ENCODE measurements at places on chromosomes 7 and 10. TPM values are rescaled to one million over a fixed set of nuclear protein-coding genes. Genes with fewer than 3 reads are reported as not detected.

GRCh38 chr10:111493024-111493625 lies 416.3 kb downstream of the ADRA2A start:
- peaks cover 2% of the 10 kb centered on the region for H3K27me3 ChIP-seq
- no peaks in the 10 kb centered on the region for H3K4me1 ChIP-seq
- DNase-seq: no peak
- H3K36me3 ChIP-seq: no peaks in the 10 kb centered on the region
- no peak overlapping the region for H3K27ac ChIP-seq
- no peak overlapping the region for H3K4me3 ChIP-seq

GRCh38 chr10:27746397-27747095 lies 927 bp upstream of the MKX start:
- DNase-seq: peak; percentile 19
- H3K4me3 ChIP-seq: peak overlapping the region; percentile 17
- H3K27ac ChIP-seq: no peak overlapping the region
- no peaks in the 10 kb centered on the region for H3K36me3 ChIP-seq
- H3K4me1 ChIP-seq: peaks cover 37% of the 10 kb centered on the region

- no peak for DNase-seq
- H3K36me3 ChIP-seq: no peaks in the 10 kb centered on the region
- no peaks in the 10 kb centered on the region for H3K4me1 ChIP-seq
Measured at GRCh38 chr10:123517426-123517825, 148.7 kb upstream of the GPR26 start.

- no peaks in the 10 kb centered on the region for H3K36me3 ChIP-seq
- H3K27ac ChIP-seq: no peak overlapping the region
- DNase-seq: no peak
- H3K27me3 ChIP-seq: peaks cover 8% of the 10 kb centered on the region
Measured at GRCh38 chr10:34655286-34656170, 159.6 kb downstream of the PARD3 start.

DNA sequence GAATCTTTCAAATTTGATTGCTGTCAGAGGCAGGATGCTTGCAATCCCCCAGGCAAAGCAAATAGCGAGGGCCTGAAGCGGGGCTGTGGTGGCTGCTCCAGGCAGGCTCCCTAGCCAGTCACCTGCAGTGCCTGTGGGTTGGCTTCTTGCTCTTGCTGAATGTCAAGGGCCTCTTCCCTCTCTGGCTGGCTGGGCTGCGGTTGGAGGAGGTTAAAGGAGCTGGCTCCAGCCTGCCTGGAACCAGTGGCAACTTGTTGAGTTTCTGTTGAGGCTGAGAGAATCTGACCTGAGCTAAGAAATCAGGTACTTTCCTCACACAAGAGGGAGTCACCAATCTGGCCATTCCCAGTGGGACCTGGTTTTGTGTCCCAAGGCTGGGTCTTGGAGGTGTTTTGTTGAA lies 134.7 kb downstream of the TMEM178B start:
- no peak overlapping the region for H3K4me3 ChIP-seq
- H3K27me3 ChIP-seq: peaks cover 12% of the 10 kb centered on the region
- no peaks in the 10 kb centered on the region for H3K4me1 ChIP-seq

- no peak overlapping the region for H3K4me3 ChIP-seq
- no peaks in the 10 kb centered on the region for H3K4me1 ChIP-seq
- peaks cover 2% of the 10 kb centered on the region for H3K36me3 ChIP-seq
- H3K27me3 ChIP-seq: no peaks in the 10 kb centered on the region
- H3K27ac ChIP-seq: no peak overlapping the region
Measured at GRCh38 chr10:129552119-129552518, 85.1 kb downstream of the MGMT start.

DNA sequence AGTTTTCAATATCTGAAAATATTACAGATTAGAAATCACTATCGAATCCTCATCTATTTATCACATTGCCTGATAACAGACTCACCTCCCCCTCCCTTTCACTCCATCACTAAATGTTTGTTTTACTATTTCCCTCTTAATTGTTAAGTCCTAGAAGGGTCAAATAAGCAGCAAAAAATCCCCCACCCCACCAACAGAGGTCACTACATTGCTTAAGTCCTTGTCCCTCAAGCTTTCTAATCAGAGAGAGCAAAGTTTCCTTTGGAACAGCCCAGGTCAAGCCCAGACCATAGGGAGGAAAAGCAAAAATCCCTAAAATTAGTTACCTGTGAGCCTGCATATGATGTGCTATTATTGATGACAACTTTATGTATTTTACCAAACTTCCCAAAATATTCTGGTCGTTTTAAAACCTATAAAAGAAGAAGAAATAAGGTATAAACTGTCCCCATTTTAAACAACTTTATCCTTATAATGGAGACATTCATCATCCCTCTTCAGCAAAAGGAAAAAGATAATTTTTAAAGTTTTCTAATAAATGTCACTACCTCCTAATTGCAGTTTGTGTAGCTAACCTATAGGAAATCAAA lies 95.0 kb downstream of the CNOT4 start:
- H3K4me1 ChIP-seq: no peaks in the 10 kb centered on the region
- no peak for DNase-seq
- no peaks in the 10 kb centered on the region for H3K27me3 ChIP-seq
- H3K4me3 ChIP-seq: no peak overlapping the region
- no peak overlapping the region for H3K27ac ChIP-seq
- peaks cover 3% of the 10 kb centered on the region for H3K36me3 ChIP-seq

- peaks cover 4% of the 10 kb centered on the region for H3K4me1 ChIP-seq
- DNase-seq: no peak
- no peaks in the 10 kb centered on the region for H3K27me3 ChIP-seq
- no peak overlapping the region for H3K4me3 ChIP-seq
Measured at GRCh38 chr7:102073931-102074880, 212.5 kb upstream of the SH2B2 start.

DNA sequence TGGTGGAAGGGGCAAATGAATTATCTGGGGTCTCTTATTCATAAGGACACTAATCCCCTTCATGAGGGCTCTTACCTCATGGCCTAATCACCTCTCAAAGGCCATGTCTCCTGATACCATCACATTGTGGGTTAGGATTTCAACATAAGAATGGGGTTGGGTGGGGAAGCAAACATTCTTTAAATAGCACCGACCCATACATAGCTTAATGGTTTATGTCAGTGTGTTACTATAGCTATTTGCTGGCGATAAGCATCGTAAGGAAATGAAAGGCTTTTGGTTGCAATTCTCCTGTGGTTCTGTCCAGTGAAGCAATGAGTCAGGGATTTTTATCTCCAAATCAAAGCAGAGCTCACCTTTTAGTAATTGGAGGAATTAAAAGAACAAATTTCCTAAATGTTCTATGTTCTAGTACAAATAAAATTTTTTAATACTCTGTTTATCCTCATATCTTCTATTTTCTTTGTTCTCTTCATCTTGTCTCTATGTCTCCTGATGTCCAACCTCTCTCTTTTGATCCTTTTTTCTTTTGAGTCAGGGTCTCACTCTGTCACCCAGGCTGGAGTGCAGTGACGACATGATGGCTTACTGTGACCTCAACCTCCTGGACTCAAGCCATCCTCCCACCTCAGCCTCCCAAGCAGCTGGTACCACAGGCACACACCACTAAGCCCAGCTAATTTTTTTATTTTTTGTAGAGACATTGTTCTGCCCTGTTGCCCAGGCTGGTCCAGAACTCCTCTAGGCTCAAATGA lies 57.0 kb upstream of the GLCCI1 start:
- H3K4me3 ChIP-seq: no peak overlapping the region
- no peaks in the 10 kb centered on the region for H3K4me1 ChIP-seq
- no peak overlapping the region for H3K27ac ChIP-seq
- peaks cover 4% of the 10 kb centered on the region for H3K36me3 ChIP-seq
- no peak for DNase-seq

DNA sequence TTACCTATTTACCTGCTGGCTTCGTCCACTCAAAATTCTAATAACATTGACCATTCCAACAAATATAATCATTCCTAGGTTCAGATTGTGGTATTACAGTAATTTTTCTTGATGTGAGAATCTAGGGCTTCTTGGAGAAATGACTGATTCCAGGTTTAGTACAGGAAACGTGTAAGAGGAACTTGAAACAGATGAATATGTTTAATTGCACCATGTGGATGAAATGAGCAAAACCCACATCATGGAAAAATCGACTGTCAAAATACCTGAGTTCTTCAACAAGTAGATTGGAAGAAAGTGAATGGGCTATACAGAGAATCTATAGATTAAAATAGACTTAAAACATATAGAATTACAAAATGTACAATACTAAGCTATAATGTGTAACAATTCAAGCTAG lies 24.9 kb upstream of the OR9A4 start:
- no peak for DNase-seq
- no peak overlapping the region for H3K27ac ChIP-seq
- H3K4me1 ChIP-seq: no peaks in the 10 kb centered on the region
- H3K4me3 ChIP-seq: no peak overlapping the region
- no peaks in the 10 kb centered on the region for H3K36me3 ChIP-seq

DNA sequence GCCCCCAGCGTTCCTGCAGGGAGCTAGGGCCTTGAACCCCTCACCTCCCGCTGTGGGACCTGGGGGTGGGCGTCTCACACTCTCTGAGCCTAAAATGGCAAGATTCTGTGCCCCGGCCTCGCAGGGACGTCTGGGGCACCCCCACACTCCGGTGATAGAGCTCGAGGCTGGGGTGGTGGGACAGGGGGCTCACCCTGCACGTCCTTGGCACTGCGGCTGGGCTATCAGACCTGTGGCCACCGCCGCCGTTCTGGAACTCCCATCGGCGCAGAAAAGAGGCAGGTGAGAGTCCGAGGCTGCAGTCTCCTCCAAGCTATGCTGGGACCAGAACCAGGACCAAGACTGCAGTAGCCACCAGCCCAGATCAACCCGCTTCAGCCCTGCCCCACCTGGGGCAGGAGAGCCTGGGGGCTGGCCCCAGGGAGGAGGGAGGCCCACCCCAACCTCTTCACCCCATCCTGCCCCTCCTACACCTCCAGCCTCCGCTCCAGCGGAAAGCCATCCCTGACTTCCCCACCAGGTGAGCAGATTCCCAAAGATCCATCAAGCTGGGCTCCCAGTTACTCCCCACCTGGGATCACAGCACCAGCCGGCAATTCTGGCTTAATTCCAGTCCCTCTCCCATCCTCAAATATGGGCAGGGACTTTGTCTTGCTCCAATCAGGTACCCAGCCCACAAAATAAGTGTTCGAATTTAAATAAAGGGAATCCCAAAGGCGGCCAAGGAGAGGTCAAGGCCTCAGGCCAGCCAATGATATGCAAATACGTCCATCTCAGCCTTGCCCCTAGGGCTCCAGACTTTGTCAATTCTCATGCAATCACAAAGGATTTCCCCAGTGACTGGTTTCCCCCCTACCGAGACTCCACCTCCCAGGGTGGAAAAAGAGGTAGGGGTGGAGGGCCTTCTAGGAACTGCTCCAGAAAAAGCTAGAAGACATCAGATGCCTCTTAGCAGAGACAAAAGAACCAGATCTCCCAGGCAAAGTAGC lies 16.4 kb downstream of the TNRC18 start:
- H3K27ac ChIP-seq: no peak overlapping the region
- DNase-seq: no peak
- no peak overlapping the region for H3K4me3 ChIP-seq
- peaks cover 20% of the 10 kb centered on the region for H3K27me3 ChIP-seq
- H3K4me1 ChIP-seq: no peaks in the 10 kb centered on the region
- no peaks in the 10 kb centered on the region for H3K36me3 ChIP-seq

- no peak overlapping the region for H3K4me3 ChIP-seq
- DNase-seq: no peak
- peaks cover 50% of the 10 kb centered on the region for H3K36me3 ChIP-seq
- peak overlapping the region; percentile 80 for H3K27ac ChIP-seq
- H3K4me1 ChIP-seq: peaks cover 81% of the 10 kb centered on the region
Measured at GRCh38 chr10:62182595-62182994, 86.0 kb downstream of the RTKN2 start.

DNA sequence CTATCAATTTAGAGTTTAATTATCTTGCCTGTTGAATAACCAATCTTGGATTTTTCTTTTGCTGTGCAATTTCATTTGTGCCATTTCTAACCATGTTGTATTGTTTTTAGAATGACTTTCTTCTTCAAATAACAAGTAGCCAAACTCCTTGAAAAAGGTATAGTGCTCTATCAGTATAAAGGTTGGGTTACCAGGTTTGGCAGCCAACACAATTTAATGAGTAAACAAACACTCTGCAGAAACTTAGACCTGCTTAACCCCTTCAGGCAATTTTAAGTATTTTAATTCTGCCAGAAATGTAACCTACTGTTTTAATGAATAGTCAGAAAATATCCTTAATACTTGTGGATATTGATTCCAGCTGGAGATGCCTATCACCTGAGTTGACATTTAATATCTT lies 299.8 kb downstream of the ARL4A start:
- no peaks in the 10 kb centered on the region for H3K27me3 ChIP-seq
- no peak for DNase-seq
- no peak overlapping the region for H3K4me3 ChIP-seq
- H3K36me3 ChIP-seq: no peaks in the 10 kb centered on the region
- H3K4me1 ChIP-seq: no peaks in the 10 kb centered on the region
- H3K27ac ChIP-seq: no peak overlapping the region

DNA sequence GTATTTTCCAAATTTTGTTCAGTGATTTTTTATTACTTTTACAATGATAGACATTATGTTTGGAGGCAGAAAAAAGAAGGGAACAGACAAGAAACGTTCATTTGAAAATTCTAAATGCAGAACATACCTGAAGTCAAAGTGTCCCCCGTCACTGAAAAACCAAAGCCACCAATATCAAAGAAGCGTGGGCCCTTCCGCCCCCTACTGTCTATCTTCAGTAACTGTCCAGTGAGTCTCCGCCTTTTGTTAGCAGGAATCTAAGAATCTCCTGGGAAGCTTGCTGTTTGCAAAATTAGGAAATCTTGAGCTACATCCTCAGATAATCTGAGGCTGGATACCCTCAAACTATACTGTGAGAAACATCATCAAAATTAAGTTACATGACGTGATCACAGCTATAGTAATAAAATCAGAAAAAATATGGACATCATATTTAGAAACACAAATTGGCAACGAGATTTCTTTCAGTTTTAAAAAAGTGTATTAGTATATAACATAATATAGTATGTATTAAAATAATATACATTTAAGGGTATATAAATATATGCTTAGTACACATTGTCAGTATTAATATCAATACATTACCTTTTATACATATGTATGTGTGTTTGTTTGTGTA lies 169.3 kb upstream of the AKR1E2 start:
- H3K4me3 ChIP-seq: no peak overlapping the region
- H3K4me1 ChIP-seq: peaks cover 14% of the 10 kb centered on the region
- H3K27me3 ChIP-seq: peaks cover 7% of the 10 kb centered on the region
- DNase-seq: peak; percentile 58

DNA sequence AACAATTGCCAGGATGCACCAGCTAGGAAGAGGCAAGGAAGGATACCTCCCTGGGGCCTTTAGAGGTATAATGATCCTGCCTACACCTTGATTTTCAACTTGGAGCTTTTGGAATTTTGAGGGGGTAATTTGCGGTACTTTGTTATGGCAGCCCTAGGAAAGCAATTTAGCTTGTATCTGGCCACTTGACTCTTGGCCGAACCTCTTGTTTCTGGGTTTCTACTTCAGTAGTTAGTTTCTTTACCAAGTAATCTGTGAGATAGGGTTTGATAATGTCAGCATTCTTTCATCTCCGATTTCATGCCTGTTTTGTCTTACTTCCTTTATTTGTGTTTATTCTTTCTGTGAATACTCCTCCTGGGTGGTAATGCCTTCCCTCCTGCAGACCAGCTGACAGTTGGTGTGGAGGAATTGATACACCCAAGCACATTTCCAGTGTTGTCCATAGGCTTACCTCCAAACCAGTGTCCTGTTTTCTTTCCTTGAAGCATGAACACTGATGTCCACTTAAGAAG lies 163.7 kb downstream of the SND1 start:
- H3K27ac ChIP-seq: no peak overlapping the region
- H3K4me3 ChIP-seq: no peak overlapping the region
- no peak for DNase-seq
- peaks cover 18% of the 10 kb centered on the region for H3K4me1 ChIP-seq
- no peaks in the 10 kb centered on the region for H3K27me3 ChIP-seq

The CTAGE15 gene
- not detected for total RNA-seq

The CLRN3 gene
- not detected for total RNA-seq

The VSIR gene
- total RNA-seq: 109 TPM

The SCART1 gene
- total RNA-seq: 15.4 TPM

The CRYGN gene
- total RNA-seq: 0.35 TPM

The NUDT5 gene
- 91.7 TPM for total RNA-seq
